Mesangial cell (primary cell): ENCODE measurements at places on chromosomes 3 and 15. TPM values are rescaled to one million over a fixed set of nuclear protein-coding genes. Genes with fewer than 3 reads are reported as not detected.

Gene ADIPOQ
- total RNA-seq: not detected in 2 replicates

Gene DTWD1
- total RNA-seq: 5.3 and 6.5 TPM in 2 replicates

Gene C3orf18
- total RNA-seq: 8.1 and 13.7 TPM in 2 replicates

Gene ISLR
- 2.8 and 52.9 TPM in 2 replicates for total RNA-seq

Gene RAB6B
- total RNA-seq: 1.3 and 3.3 TPM in 2 replicates
